ENCODE measurements at places on chromosomes 12 and 14.

- no peak for DNase-seq
These were observed 396.9 kb downstream of the TMTC2 start for GRCh38 chr12:83083616-83084015.

- no peak for DNase-seq
These were observed 4.6 kb downstream of the SINHCAF start for GRCh38 chr12:31321186-31321896.

- peak; percentile 10 for DNase-seq
These were observed 19.5 kb upstream of the HAL start for GRCh38 chr12:96015672-96016071.

DNA sequence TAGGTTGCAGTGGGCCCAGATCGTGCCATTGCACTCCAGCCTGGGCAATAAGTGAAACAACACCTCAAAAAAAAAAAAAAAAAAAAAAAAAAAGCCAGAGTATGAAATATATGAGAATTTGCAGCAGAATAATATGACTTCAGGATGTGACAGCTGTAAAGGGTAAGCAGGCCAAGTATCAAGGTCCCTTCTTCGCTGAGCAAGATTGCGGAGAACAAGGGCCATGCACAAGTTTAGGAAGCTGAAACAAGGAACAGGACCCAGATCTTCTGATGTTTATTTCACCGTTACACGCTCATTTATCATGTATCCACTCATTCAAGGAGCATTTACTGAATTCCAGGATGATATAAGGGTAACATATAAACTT lies 659 bp upstream of the FOXJ2 start:
- DNase-seq = no peak

- DNase-seq = peak; percentile 83
These were observed 628 bp upstream of the LLPH start for GRCh38 chr12:66131067-66131688.

- no peak for DNase-seq
These were observed 22.2 kb downstream of the COX8C start for GRCh38 chr14:93368996-93369712.

GRCh38 chr12:130421896-130422295 lies 84.2 kb downstream of the PIWIL1 start:
- no peak for DNase-seq

DNA sequence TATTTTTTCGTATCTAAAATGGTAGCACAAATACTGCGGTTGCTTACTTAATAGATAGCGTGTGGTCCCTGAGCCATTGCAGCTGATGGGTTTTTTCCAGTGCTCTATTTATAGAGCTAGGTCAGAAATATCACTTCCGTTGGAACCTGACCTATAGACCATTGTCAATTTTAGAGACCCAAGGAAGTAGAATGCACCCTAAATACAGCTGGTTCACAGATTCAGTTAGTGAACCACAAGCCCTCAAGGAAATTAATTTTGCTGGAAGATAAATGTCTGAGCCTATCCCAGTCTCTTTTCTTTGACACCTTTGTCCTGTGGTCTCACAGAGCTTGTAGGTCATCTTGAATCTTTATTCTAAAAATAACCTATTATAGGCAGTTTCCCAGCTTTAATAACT lies 391.0 kb downstream of the ZFP36L1 start:
- no peak for DNase-seq

- DNase-seq = no peak
These were observed 746.1 kb downstream of the C12orf50 start for GRCh38 chr12:87283111-87283510.

DNA sequence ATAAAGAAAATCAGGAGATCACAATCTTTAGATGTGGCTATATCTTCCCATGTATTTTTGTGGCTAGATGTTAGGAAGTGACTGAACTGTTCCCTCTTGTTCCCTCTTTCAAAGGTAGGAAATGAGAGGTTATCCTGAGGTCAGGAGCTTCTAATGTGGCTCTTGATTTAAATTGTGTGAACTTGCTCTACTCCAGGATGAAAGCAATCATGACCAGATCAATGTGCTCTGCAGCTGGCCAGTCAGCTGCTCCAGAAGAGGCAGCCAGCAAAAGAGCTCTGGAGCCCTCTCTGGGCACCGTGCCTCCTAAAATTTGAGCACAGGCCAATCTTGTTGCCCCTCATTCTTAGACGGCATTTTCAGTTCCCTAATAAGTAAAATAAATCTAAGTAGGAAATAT lies 32.0 kb downstream of the CDK17 start:
- peak; percentile 74 for DNase-seq

DNA sequence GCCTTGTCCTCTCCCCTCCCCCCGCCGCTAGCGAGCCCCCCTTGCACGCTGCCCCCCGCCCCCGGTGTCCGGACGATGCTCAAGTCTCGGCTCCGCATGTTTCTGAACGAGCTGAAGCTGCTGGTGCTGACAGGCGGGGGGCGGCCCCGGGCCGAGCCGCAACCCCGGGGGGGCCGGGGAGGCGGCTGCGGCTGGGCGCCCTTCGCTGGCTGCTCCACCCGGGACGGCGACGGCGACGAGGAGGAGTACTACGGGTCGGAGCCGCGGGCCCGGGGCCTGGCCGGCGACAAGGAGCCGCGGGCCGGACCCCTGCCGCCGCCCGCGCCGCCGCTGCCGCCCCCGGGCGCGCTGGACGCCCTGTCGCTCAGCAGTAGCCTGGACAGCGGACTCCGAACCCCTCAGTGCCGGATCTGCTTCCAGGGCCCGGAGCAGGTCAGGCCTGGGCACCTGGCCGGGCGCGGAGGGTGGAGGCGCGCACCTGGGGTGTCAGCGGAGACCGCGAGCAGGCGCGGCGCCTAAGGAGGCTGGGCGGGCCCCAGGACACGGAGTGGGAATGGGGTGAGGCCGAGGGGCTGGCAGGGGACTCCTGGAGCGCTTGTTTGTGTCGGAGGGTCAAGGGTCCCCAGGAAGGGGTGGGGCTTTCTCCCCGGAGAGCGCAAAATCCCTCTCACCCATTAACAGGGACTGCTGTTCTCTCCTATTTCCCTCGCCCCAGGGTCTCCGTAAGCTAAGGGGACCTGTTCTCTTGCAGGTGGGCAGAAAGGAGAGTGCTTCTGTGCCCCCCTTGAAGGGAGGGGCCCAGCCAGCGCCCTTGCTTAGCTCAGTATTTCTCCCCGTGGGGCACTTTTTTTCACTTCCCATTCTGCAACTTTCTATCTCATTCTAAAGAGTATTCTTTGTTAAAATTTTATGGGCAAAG lies 810 bp downstream of the MARCHF9 start:
- no peak for DNase-seq

DNA sequence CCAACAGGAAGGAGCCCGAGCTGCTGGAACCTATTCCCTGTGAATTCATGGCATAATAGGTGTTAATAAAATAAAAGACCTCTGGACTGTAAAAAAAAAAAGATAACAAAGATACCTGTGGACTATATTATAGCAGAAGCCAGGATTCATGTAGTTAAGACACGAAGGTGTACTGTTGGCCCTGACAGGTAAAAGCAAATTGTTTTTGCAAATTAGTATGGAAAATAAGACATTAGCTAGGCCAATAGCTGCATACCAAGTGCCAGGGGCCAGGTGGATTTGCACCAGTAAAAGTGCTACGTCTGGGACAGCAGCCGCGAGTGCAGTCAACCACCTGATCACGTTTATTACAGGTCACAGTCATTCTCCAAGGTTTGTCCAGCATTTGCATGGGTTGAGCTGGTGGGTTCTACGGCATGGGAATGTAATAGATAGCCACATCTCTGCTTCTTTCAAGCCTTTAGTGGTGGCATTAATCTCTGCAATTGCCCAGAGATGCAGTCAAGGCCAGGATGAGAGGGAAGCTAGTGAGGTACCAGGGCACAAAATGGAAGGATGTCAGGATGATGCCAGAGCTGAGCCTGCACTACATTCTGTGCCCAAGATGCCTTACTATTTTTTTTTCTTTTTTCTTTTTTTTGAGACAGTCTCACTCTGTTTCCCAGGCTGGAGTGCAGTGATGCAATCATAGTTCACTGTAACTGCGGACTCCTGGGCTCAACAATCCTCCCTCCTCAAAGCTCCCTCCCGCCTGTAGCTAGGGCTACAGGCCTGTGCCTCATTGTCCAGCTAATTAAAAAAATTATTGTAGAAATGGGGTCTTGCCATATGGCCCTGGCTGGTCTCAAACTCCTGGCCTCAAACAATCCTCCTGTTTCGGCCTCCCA lies 26.3 kb downstream of the TNFAIP2 start:
- no peak for DNase-seq

- no peak for DNase-seq
These were observed 269.0 kb upstream of the GARIN2 start for GRCh38 chr14:66920196-66920595.

- no peak for DNase-seq
These were observed 270.5 kb upstream of the PWP1 start for GRCh38 chr12:107415071-107415470.

DNA sequence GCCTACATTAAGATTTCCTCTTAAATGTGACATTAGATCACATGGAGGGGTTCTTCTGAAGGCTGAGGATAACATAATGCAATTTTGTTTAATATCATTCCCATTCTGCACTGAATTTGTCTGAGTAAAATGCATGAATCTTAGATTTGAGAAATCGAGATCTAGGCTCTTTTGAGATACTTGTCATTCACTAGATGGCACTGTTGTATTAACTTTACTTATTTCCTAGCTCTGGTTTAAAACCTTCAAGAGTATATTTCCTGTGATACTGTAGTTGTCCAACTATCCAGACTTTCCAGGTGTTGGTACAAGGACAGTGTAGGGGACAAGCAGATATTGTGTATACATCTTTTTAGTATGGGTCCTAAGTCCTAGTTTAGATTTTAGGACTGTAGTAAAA lies 91.7 kb upstream of the SEL1L start:
- peak; percentile 87 for DNase-seq

- DNase-seq = no peak
These were observed 173.5 kb upstream of the PDZRN4 start for GRCh38 chr12:41014643-41015020.

DNA sequence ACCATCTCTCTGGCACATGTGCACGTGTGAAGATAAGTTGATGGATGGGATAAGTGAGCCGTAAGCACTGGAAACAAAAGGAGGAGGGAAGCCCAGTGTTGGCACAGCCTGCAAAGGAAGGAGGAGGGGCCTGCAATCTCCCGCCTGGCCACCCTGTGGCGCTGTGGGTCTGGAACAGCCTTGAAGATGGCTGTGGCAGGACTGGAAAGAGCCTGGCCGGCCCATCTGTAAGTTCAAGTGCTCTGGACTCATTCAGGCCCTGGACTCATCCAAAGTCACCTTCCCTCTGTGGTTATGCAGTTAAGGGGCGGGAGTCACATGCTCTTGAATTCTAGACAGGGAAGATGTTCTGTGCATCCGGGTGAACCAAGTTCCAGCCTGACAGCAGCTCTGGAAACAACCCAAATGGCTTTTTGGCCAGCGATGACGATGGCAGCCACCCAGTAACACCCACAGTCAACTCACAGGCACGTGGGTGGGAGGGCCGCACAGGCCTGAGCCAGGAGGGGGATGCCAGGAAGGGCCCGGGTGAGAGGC lies 50.4 kb downstream of the CHGA start:
- DNase-seq = peak; percentile 82

- no peak for DNase-seq
These were observed 122.2 kb upstream of the IGF1 start for GRCh38 chr12:102602521-102602920.

DNA sequence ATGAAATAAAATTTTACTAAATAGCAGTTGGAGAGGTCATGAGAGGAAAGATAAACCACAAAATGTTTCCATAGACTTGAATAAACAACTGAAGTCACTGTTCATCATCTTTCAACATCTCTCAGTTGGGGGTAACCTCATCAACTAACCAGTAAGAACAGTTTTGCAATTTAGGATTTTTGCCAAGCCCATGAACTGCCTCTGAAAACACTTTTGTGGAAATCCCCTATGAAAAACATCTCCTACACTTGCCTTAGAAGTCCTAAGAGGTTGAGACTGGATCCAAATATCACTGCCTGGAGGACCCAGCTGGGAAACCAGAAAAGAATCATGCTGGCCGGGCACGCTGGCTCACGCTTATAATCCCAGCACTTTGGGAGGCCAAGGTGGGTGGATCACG lies 273.1 kb downstream of the C12orf50 start:
- no peak for DNase-seq

- no peak for DNase-seq
These were observed 3.7 kb upstream of the LPCAT3 start for GRCh38 chr12:7021956-7022355.

DNA sequence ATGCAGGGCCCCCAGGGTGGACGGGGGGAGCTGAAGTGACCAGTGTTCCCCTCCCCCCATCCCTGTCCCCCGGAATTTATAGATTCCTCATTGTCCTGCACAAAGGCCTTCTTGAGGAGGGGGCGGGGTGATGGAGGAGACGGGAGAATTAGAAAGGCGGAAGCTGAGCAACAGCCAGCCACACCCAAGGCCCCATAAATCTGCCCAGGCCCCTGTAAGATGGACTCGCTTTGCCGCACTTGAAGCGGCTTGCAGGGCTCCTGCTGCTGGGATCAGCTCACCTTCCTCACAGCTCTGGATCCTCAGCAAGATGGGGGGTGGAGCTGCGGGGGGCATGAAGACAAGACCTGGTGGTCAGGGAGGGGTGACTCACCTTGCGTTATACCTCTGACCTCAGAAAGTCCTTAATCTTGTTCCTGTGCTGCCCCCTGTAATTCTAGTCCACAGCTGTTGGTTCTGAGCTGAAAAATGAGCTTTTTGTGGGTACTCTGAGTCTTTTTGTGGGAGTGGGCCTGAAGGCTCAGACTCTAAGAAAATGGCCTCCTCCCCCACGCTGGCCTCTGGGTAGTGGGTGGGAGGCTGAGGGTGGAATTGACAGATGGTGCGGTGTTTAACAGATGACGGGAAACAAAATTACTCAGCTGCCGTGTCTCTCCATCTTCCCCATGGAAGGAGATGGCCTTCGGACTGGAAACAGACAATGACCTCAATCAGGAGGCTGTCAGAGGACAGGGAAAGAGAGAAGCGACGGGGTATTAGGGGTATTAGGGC lies 15.8 kb upstream of the ANKRD33 start:
- no peak for DNase-seq

- peak; percentile 46 for DNase-seq
These were observed 450 bp downstream of the PRKAB1 start for GRCh38 chr12:119668324-119668841.

DNA sequence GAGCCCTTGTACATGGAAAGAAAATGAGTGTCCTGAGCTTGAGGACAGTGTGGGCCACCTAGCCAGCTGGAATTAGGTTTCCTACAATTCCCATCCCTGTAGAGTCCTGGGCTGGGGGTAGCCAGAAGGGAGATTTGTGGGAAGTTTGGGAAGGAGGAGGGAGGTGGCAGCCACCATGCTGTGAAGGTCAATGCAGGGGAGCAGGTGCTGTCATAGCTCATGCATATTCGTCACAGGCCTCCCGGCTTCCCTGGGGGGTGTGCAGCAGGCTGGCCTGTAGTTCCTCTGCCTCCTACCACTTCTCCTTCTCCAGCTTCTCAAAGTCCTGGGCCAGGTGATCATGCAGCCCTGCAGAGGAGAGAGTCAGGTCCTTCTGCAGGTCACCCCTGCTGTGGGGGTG lies 121.3 kb downstream of the TBX3 start:
- DNase-seq = no peak

- DNase-seq = no peak
These were observed 52.6 kb downstream of the FZD10 start for GRCh38 chr12:130214686-130215395.

GRCh38 chr12:20653871-20654270 lies 41.3 kb upstream of the SLCO1C1 start:
- no peak for DNase-seq

GRCh38 chr14:50622978-50623377 lies 45.1 kb downstream of the SAV1 start:
- no peak for DNase-seq

Data from NCI-H510A treated with DMSO at 0.1 percent for 48 hours (cell line).